ENCODE measurements at places on chromosomes 4 and X.

DNA sequence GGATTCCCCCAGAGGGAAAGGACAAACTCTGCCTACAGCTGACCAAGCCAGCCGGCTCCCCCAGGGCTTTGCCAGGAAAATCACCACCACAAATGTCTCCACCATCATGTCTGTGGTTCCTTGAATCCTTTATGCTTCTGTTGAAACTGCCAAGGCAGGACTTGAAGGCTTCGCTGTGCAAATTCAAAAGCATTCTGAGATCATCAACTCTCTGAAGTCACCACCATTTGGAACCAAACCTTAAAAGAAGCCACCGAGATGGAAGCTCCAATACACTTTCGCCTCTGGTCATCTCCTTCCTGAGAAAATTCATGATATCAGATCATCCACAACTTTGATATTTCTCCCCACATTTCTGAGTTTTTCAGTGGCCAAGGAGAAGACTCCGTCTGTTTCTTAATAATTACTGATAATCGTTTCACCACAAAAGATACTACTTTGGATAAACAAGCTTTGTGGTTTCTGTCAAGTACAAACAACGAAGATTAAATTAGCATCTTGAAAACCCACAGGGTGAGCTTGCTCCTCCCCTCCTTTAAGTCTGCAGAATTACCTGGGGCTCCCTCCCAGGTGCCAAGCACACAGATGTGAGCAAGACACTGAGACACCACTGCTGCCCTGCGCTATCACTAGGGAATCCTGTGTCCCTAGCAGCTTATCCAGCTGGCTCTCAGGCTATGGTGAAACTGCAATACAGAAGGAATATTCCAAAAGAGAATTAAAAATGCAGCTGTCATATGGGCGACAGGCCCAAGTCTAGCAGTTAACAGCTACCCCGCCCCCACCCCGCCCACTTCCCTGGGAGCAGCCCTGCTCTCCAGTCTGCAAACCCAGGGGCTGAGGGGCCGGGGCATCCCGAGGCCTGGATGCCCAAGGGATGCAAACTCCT is 125.0 kb upstream of the TBL1X start:
- no peak for DNase-seq

DNA sequence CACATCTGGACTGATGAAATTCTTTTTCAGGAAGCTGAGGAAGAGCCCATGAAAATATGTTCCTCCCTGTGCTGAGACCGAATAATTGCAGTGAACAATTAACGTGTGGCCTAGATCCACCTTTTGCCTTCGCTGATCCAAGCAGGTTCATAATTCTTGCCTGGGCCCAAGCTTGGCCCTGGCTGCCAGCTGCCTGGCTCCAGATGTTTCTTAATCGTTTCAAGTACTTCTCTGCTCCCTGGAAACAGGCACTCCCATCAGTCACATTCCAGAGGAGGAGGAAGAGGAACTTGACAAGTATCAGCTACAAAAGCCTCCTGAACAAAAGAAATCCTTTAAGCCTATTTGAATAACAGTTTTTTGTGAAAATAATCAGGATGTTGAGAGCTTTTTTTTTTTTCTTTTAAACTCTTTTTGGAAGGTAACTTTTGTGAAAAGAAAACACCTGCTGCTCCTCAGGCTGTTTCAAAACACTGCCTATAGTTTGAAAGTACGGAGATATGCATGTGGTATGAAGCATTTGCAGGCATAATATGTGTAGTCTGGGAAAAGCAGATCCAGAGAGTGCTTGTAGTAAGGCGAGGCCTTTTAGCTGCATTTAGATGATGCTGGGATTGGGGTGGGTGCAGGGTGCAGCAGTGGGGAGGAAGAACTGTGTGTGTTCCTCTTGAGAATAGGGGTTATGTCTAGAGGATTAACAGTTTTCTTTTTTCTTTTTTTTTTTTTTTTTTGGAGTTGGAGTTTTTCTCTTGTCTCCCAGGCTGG is 154.4 kb downstream of the PTTG2 start:
- DNase-seq: no peak

- no peak for DNase-seq
Measured at GRCh38 chr4:151537687-151538086, 128.7 kb downstream of the FHIP1A start.

- no peak for DNase-seq
Measured at GRCh38 chr4:156113138-156113765, 159.6 kb upstream of the CTSO start.

- no peak for DNase-seq
Measured at GRCh38 chr4:18405054-18405453, 383.5 kb upstream of the LCORL start.

GRCh38 chr4:165124488-165124887 is 11.8 kb upstream of the TMEM192 start:
- no peak for DNase-seq

GRCh38 chrX:15146515-15146914 is 123.4 kb downstream of the ASB9 start:
- DNase-seq: peak; percentile 42

- DNase-seq: no peak
Measured at GRCh38 chrX:148161701-148162100, 180.6 kb downstream of the FMR1NB start.

GRCh38 chr4:152577708-152578396 is 42.0 kb upstream of the FBXW7 start:
- DNase-seq: no peak

DNA sequence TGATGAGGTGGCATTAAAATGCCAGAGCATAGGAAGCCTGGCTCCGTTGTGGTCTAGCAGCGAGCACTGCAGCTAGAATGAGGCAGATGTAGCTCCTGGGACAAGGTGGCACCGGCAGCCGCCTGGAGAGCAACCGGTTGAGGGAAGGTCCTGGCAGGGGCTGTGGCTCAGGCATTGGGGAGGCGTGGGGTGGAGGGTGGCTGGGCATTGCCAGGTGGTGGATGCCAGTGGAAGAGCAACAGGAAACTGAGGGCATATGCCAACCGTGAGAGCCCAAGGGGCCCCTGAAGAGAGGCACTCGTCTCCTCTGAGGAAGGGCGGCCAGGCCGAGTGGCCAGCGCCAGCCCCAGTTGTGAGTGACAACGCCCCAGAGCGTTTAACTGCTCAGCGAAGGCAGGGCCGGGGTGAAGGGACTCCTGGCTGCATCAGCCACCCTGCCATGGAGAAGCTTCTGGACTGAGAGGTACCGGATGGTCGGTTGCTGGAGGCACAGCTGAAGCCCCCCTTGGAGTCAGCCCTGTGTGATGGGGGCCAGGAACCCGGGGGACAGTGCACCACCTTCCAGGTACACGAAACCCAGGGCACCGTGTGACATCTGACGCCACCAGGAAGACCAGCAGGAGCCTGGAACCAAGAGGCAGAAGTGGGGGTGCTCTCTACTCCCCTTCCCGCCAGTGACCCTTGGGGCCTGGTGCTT is 13.2 kb upstream of the PDE6B start:
- DNase-seq: no peak

DNA sequence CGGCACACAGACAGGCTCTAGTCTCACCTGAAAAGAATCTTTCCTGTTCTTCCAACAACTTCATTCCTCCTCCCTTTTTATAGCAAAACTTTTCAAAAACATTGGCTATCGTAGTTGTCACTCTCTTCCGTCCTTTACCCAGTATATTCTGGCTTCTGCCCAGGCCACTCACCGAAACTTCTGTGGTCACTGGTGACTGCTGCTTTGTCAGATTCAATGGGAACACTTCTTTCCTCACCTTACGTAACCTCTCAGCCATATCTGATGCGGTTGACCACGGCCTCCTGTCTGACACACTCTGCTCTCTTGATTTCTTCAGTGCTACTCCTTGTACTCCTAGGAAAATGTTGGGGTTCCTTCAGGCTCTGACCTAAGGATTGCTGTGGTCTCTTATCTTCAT is 9.2 kb upstream of the RNF150 start:
- no peak for DNase-seq

DNA sequence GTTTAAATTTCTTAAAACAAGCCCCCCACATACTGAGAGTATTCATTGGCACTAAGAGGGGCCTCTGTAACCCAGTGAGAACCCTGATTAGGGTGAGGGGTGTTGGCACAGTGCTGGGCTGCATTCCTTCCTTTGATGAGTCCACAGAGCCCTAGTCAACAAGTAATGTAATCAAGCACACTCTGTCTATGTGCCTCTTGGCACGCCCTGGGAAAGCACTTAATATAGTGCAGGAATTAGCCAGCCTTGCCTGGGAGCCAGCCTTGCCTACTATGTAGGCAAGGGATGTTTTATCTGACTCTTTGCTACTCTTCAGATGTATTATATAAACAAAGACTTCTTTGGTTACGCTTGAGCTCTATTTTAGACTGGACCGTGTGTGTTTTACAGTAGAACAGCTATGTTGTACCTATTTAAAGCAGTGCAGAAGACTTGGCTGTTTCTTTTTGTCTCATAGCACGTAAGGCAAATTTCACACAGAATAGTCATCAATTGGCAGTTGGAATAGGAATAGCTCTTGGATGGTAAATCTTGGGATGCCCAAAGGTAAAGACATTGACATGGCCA is 64.3 kb downstream of the FRAS1 start:
- DNase-seq: no peak
